ENCODE measurements at places on chromosomes 11 and 22.

DNA sequence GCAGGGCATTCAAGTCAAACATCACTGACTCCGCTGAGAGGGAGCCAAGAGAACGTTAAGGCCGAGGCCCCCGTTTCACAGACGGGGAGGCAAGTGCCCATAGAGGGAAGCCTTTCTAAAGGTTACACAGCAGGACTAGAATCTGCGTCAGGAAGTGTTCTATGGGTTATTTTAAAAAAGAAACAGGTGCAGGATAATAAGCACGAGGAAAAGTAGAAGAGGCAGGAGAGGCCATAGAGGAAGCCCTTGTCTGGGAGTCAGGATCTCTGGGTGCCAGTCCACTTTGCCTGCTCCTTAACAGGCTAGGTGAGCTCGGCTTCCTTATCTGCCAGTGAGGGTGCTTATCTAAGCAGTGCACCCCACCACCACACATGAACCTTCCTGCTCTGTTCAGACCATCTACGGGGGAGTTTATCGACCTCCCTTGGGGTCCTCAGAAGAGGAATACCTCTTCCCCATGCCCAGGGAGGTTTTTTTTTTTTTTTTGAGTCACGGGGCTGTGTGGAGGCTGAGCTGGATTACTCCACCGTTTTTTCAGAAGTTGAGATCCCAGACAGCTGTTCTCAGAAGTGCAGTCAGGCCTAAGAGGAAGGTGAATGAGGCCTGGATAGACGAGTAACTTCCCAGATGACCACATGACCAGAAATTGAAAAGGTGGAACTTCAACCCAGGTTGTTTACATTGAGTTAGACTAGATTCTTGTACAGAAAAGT, 1.2 kb upstream of the FCHSD2 start:
- DNase-seq: no peak

DNA sequence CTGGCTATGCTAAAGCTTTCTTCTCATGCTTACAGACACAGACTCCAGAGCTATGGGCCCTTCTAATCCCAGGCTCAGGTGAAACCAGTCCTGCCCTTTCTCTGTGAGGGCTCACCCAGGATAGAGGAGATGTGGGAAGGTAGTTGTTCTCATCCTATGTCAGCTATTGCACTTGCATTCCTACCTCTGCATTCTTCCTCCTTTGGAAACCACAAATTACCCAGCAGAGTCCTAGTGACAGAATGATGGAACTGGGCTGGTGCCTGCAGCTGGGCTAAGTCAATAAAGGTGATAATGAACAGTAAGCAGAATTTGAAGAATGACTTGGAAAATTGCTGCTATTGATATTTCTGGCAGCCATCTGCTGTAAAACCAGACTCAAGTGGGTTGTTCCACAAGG, 560.0 kb downstream of the TMEM135 start:
- DNase-seq: no peak

DNA sequence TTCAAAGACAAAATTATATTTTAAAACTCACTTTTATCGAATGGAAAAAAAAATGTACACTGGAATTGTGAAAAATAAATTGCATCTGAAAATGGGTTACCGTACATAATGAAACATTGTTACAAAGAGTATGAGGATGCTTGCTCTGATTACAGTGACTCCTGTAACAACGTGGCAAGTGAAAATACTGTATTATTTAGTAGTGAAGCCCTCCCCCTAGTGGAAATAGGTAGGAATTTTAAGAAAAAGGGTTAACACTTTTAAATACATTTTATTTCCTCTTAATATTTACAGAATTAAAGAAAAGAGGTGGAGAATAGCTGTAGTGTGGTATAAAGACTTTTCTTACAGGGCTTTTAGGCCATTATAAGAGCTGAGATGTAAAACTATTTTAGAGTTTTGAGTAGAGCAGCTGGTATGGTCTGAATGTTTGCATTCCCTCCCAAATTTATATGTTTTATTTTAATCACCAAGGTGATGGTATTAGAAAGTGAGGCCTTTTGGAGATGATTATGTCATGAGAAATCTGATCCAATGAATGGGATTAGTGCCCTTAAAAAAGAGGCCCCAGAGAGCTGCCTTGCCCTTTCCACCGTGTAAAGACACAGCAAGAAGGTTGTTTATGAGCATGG, 25.2 kb downstream of the FAM76B start:
- DNase-seq: no peak

GRCh38 chr11:130705670-130706421, 210.4 kb downstream of the SNX19 start:
- DNase-seq: no peak

GRCh38 chr11:107043242-107044006, 25.1 kb upstream of the GUCY1A2 start:
- no peak for DNase-seq

GRCh38 chr11:63616953-63617352, 2.7 kb upstream of the PLAAT3 start:
- DNase-seq: no peak

DNA sequence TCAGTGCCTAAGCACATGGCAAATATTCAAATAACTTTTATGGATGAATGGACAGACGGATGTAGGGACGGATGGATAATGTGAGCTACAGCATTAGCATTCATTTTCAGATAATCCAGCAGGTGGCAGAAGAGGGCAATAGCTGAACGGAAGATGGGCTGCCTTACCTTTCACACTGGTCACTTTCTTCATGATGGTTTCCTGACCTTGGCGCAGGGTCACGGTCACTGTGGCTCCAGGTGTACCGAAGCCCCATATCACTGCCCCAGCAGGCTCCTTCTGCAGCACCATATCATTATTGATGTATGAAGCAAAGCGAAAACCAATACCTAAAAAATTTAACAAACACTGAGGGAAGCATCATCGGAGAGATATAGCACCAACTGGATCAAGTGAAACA, 4.3 kb downstream of the SIAE start:
- DNase-seq: peak; percentile 70

GRCh38 chr11:112526699-112527416, 266.2 kb upstream of the PLET1 start:
- DNase-seq: no peak

- DNase-seq: no peak
Observed at GRCh38 chr11:61526956-61527731, 18.6 kb downstream of the LRRC10B start.

DNA sequence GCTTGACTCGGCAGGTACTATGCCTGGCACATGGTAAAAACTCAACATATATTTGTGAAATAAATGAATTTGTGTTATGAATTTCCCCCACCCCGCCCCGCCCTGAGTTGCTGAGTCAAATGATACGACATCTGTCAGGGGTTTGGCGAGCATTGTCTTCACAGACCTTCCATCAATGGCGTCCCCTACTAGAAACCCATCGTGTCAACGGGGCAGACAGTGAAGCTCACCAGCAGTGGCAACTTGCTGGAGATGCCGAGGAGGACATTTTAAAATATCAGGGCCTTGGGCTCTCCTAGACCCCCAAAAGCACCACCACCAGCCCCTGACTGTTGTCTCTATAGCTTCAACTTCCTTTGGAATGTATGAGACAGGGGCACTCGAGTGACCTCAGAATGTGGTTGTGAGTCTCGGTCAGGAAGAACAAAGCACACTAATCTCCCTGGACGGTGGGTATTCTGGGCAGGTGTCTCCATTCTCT, 761 bp upstream of the NXF1 start:
- peak; percentile 35 for DNase-seq

GRCh38 chr11:133269267-133269666, 263.0 kb downstream of the OPCML start:
- DNase-seq: no peak

DNA sequence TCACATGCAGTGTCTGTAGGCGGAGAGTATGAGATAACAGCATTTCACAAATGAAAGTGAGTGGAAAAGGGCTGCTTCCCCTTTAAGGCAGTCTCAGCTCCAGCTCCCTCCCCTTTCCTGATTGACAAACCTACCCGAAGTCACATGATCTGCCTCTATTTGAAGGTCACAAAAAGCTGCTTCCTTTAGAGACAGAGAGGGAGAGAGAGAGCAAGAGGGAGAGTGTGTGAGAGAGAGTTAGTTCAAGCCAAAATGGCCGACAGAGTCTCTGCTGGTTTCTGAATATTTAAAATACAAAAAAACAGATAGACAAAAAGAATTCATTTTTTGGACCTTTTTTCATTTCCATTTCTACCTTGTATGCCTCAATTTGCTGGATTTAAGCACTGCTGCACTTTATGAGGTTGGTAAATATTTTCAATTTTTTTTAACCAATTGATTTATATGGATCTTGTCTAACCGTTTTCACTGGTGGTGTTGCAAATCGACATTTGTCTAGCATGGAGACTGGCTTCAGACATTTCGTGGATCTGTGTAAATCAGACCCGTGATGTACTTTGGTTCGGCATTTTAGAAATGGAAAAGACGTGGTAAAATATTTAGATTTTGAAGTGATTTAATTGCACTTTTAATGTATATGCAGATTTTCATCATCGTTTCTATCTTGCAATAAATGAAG, at the start of gene TNRC6B:
Gene TNRC6B (plus strand): TSS at position 188 of the 679 bp plus-strand sequence. CDS start 211 bp downstream, at position 399.
- peak; percentile 62 for DNase-seq

DNA sequence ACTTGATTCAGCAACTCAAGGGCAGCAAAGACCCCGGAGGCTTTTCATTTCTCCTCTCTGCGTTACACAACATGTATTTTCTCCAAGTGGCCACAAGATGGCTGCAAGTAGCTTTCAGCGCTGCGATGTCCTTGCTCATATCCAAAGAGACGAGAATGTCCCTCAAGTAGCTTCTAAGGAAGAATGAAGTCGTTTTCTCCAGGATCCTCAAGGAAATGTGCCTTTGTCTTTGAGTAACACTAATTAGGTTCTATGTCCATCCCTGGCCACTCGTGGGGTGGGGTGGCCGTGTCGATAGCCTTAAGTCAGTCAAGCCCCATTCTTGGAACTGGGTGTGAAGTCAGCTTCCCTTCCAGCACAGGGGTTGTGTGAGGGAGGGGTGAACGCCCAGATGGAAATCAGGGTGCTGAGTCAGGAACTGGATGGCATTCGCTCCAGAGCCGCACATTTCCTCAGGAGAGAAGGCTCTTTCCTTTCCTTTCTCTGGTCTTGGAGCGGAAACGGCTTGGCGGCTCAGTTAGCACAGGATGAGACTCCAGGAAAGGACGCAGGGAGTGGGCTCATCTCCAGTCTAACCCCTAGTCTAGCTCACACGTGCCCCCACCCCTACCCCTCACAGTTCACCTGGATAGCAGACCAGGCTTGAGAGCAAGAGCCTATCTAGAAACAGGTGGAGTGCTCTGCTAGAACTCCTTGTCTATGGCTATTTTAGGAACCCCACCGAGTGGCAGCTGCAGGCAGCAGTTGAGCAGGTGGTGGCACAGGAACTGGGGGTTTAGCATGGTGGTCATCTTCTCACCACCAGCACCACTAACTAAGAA, 44.3 kb downstream of the NNMT start:
- DNase-seq: peak; percentile 6

DNA sequence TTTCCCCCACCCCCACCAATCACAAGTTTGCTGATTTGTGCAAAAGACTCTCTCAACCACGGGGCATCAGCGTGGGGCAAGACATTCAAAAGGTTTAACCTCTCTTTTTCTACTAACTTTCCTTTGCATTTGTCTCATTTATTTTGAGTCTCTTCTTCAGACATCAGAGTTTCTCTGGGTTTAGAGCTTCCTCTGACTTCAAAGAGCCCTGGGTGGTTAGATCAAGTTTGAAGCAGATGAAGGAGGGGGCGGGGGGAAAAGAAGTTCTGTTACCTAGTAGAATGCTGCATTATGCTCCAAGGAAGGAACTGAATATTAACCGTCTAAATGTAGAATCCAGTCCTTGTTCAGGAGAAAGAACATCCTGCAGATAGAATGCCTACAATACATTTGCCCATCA, 24.5 kb downstream of the GAS2 start:
- no peak for DNase-seq

GRCh38 chr11:66035653-66036333, 9.5 kb upstream of the CATSPER1 start:
- no peak for DNase-seq

GRCh38 chr22:40509401-40510134, 127.0 kb downstream of the MRTFA start:
- DNase-seq: peak; percentile 21

DNA sequence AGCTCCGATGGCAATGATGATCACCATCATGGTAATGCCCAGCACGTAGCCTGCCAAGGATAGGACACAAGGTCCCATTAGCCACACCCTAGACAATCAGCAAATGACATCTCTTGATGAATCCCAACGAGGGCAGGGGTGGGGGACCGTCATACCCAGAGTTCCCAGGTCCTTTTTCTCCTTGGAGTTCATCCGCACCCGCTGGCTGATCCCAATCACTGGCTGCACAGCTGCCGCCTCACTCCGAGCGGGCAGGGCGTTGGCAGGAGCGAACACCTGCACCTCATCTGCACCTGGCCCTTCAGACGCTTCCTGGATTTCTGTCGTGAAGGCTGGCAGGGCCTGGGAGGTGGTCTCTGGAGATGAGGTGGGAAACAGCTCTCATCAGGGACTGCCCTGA, 2.9 kb downstream of the PIK3IP1 start:
- no peak for DNase-seq

- DNase-seq: no peak
Observed at GRCh38 chr11:102914238-102915043, 39.7 kb upstream of the MMP12 start.
